Bone marrow (tissue), 2 donors: ENCODE measurements at places on chromosomes 6 and 20.

- no peak for DNase-seq
These were observed 48.0 kb downstream of the TMEM170B start for GRCh38 chr6:11585426-11586016.

DNA sequence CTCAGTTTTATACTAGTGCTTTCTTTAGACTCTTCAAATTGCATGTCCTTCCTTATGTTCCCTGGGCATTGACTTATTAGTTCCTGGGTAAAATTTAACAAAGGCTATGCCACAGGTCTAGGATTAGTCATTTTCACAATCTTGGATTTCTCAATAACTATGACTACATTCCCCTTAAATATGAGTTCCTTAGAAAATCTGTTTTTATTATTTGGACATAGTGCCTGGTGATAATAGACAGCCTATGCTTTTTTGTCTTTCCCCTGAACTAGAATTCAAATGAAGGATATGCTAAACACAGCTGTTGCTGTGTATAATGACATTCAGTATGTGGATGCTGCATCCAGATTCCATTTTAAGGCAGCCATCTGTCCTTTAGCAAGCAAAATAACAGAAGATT is 1252.8 kb upstream of the GJE1 start:
- no peak for DNase-seq

DNA sequence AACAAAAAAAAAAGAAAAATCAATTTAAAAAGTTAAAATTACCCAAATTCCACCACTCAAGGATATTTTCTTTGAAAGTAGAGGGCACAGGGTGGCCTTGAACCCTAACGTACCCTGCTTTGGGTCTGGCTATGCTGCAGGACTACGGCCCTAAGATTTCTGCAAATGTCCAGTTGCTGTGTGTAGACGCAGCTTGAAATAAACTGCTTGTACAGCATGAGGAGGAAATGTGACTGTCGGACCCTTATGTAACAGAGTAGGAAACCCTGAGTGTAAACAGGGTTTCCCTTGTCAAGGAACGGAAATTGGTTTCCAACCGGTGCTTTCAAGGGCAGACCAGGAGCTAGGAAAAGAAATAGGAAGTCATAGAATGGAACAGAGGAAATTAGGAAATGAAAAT is 60.7 kb upstream of the SHLD1 start:
- DNase-seq, result no peak

GRCh38 chr20:24634855-24635254 is 165.4 kb downstream of the SYNDIG1 start:
- DNase-seq, result no peak

- no peak for DNase-seq
These were observed 2.3 kb upstream of the ALDH5A1 start for GRCh38 chr6:24492475-24492874.

GRCh38 chr6:1136415-1136774 is 175.5 kb upstream of the FOXQ1 start:
- no peak for DNase-seq

DNA sequence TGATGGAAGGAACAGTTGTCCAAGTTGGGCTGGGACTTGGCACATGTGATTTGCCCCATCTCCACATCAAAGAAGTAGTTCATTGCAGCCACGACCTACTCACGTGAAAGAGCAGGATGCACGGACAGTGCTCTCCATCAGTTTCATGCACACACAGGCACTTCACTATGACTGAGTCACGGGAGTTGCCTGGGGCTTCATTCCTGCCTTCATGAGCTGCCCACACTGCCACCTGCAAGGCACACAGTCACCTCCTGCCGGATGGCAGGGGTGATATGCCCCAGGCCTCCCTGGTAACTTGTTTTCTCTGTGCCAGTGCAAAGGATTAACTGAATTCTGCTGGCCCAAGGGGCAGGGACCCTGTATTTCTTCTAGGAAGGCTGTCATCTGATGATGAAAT is 22.8 kb downstream of the CST5 start:
- DNase-seq, result no peak
